ENCODE measurements at places on chromosomes 7 and 10.

- DNase-seq: no peak
Observed at GRCh38 chr7:85392326-85392725, 205.5 kb upstream of the SEMA3D start.

GRCh38 chr10:70615784-70616522, 13.4 kb upstream of the PRF1 start:
- no peak for DNase-seq

GRCh38 chr7:38806912-38807311, 102.1 kb downstream of the VPS41 start:
- no peak for DNase-seq

GRCh38 chr10:7876541-7877127, 58.3 kb downstream of the TAF3 start:
- no peak for DNase-seq

DNA sequence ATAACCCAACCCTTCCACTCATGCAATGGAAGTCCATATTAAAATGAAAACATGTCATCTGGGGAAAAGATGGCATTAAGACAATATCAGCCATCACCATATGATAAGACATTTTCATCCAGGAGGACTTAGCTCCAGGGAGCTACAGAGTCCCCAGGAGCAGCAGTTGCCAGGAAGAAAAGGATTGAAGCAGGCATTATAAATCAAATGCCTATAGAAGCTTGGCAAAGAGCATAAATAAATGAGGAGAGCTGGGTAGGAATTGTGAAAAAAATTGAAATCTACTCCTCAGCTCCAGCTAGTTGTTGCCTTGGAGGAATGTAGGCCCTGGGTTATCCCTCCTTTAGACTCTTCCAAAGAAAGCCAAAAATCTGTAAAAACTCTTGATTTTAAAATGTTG, 42.5 kb downstream of the FAM13C start:
- DNase-seq: no peak

GRCh38 chr7:127817466-127817865, 165.5 kb downstream of the SND1 start:
- DNase-seq: no peak

- DNase-seq: no peak
Observed at GRCh38 chr10:77400033-77400432, 237.6 kb downstream of the KCNMA1 start.

- no peak for DNase-seq
Observed at GRCh38 chr7:116679500-116679899, 7.5 kb downstream of the MET start.
